ENCODE measurements at places on chromosomes 4 and X.

DNA sequence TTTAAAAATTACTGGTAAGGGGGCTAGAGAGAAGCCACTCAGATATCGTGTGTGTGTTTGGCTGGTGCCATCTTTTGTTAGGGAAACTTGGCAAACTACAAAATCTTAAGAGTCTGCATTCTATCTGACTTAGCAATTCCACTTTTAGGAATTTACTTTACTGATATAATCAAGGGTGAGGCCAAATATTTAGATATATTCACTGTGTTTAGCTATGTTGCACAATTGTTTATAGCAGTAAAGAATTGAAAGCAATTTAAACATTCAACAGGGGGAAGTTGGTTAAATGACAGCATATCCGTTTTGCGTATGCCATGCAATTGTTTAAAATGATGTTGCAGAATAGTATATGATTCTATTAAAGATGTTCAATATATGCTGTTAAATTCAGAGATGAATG is 6.4 kb upstream of the HERC3 start:
- no peak for DNase-seq

- DNase-seq = no peak
Observed at GRCh38 chr4:8152865-8153257, 5.8 kb downstream of the ABLIM2 start.

DNA sequence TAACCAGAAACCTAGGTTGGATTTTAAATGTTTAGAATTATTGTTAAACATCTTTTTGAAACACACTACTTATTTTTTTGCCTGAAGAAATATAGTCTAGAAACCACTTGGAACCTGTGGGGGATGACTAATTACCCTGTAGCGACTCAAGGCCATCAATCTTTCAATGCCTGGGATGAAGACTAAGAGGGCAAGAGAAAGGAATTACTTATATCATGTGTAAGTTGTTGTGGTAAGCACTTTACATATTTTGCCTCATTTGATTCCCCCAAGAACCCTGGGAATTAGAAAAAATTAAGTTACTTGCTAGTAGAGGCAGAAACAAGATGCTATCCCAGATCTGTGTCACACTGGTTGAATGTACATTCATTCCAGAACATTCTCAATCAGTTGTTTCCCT is 170.9 kb upstream of the GRIA3 start:
- no peak for DNase-seq

DNA sequence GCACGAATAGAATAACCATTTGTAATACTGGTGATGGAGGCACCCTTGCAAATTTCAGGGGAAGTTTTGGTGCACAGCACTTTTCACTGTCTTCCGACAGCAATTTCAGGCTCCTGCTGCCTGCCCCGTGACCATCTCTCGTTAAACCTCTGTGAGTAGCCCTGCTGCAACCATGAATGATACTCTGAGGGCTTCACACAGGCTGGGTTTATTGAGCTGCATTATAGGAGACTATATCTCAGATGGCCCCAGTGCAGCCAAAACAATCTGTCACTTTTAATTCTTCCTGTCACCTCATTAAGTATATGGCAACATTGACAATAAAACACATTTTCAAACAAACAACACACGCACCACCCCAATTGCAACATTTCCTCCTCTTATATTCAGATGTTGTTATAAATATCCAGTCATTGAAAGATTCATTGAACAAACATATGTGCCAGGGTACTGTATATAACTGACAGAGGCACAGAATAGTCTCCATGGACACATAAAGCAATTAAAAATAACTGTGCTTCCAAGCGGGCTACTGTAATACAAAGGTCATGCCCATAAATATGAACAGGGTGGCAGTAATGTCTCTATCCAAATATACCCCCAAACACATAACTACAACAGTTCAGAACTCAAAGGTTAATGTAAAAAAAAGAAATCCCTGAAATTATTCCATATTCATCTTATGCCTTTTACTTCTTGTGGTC is 477.0 kb downstream of the GBA3 start:
- DNase-seq = no peak

DNA sequence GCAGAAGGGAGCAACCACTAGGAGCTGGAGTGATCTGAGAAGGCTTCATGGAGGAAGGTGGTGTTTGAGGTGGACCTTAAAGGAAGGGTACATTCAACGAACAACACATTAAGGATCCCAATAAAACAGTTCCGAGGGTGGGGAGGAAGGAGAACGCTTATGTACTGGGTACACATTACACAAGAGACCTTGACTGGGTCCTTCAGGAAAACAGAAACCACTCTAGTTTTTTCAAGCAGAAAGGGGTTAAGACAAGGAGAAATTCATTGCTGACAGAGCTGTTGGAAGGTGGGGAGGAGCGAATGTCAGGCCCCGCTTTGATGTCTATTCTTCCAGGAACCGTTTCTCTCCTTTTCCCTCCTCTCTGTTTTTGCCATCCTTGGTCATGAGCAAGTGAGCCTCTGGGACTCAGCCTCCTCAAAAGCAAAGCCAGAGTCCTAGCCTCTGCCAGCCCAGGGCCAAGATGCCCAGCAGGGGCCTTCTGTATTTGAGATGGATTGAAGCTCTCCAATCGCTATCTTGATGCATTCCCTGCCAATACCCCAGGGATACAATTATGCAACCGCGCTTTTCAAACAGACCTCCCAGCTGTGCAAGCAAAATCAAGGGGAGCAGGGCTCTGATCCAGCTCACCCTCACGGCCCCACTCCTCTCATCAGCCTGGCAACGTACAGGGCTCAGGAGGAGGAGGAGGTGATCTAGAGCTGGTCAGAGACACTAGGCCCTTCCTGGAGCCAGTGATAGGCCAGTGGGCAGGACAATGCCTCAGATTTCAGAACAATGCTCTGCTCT is 48.4 kb downstream of the ZBTB49 start:
- no peak for DNase-seq

DNA sequence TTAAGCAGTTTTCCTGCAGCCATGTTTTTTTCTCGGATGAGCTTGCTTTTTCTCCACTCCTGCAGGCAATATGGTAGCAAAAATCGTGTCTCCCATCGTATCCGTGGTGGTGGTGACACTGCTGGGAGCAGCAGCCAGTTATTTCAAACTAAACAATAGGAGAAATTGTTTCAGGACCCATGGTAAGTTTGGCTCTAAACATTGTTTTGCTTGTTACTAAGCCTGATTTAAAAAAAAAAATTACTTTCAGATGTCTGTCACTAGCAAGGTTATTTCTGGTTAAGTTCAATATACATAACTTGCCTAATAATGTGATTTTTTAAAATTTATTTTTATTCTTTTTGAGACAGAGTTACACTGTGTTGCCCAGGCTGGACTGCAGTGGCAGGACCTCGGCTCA is 17.5 kb upstream of the GYG2 start:
- no peak for DNase-seq

- DNase-seq = no peak
Observed at GRCh38 chr4:143095447-143095846, 89.3 kb upstream of the USP38 start.

GRCh38 chrX:19986531-19986930 is 4.3 kb downstream of the BCLAF3 start:
- no peak for DNase-seq

DNA sequence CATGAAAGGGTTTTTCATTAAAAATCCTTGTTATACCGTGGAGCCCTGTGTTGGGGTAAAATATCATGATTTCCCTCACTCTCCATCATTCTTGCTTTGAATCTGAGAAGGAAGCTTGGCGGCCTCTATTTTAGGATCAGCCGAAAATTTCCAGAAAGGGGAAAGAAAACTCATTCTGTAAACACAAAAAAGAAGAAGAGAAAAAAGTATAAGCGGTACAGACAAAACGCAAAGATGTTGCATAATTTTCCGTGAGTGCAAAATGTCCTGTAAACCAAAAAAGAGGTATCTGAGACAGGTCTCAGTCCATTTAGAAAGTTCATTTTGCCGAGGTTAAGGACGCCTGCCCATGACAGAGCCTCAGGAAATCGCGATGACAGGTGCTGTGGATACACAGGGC is 5.3 kb downstream of the CSF2RA start:
- no peak for DNase-seq

- DNase-seq = no peak
Observed at GRCh38 chr4:86302830-86303229, 57.0 kb downstream of the MAPK10 start.

- no peak for DNase-seq
Observed at GRCh38 chr4:11720292-11720691, 291.6 kb upstream of the HS3ST1 start.

GRCh38 chrX:138858951-138859350 is 147.4 kb upstream of the FGF13 start:
- no peak for DNase-seq

DNA sequence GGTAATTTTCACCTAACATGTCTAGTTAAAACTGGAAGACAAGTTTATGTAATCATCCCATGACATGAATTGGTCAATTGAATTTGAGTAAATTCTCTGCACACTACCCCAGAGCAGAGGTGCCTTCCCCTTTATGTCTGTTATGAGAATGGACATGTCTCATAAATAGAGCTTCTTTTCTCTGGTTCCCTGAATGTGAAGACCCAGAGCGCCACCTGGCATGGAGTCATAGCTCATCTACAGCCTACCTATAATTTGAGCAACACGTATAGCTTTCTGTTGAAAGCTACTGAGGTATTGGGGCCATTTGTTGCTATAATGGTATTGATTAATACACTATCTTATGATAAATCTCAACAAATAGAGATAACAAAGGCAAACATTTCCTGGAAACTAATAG is 626.5 kb upstream of the GALNTL6 start:
- no peak for DNase-seq

DNA sequence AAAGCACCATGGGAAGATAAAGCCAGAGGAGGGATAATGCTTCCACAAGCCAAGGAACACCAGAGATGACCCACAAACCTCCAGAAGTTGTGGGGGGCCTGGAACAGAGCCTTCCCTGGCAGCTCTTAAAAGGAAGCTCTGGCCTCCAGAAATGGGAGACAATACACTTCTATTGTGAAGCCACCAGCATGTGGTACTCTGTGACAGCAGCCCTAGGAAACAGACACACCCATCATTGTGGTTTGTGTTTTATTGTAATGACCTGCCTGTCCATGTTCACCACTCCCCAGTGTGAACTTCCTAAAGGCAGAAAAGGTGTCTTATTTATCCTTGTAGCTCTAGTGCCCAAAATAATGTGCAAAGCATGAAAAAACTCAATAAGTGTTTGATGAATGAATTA is 264.1 kb upstream of the GATB start:
- no peak for DNase-seq

- no peak for DNase-seq
Observed at GRCh38 chr4:25030277-25031076, at the start of gene LGI2. Gene LGI2, minus strand, starts transcription at chr4:25030946. Its CDS starts 253 bp downstream, at chr4:25030693.

DNA sequence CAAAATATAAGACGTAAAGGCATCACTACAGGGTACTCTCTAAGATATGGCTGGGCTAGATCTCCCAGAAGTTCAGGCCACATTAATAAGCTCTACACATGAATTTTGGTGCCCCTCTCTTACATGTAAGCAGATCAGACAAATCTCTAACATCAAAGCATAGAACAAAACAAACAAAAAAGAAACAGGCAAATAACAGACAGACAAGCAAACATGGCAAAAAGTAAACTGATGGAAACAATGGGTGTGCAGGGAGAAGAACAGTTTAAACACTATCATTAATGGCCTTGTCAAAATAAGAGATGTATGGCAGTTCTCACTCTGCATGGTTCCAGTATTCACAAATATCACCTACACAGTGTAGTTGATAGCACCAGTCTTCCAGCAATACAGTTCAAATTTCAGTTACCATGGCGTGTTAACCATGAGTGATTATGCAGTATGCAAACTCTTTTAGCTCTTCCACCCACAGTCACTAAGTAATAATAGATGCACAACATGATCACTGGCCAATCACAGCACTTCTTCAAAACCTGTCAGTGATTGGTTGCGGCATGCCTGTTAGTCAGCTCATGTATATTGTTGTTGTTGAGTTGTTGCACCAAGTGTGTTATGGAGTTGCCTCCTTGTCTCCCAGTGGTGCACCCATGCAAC is 110.7 kb upstream of the TLR3 start:
- no peak for DNase-seq

GRCh38 chr4:139665079-139665689 is 435 bp upstream of the MGST2 start:
- no peak for DNase-seq

GRCh38 chr4:19349416-19349815 is 902.3 kb upstream of the SLIT2 start:
- no peak for DNase-seq

GRCh38 chr4:10226756-10227155 is 110.2 kb upstream of the WDR1 start:
- no peak for DNase-seq

- no peak for DNase-seq
Observed at GRCh38 chr4:156749426-156750403, 221.9 kb downstream of the PDGFC start.

DNA sequence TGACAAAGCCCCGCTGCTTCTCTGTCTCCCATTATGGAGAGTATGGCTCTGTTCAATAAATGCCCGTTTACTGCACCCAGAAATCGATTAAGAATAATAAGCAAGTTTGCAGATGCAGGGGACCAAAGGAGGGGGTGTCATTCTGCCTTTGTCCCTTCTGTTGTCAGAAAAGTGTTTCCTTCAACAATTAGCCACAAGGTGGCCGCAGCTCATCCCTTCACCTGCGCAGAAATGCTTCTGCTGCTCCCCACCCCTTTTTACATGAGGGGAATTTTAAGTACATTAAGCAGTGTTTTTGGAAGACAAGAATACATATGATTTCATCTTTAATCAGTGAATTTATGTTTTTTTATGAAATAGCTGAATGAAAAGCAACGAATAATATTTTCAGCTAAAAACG is 175.6 kb upstream of the ARX start:
- DNase-seq = no peak

GRCh38 chr4:104457308-104457981 is 37.2 kb downstream of the CXXC4 start:
- DNase-seq = no peak

- no peak for DNase-seq
Observed at GRCh38 chr4:17695341-17695740, 80.9 kb downstream of the MED28 start.

- DNase-seq = no peak
Observed at GRCh38 chrX:155188786-155189185, 27.5 kb upstream of the VBP1 start.

DNA sequence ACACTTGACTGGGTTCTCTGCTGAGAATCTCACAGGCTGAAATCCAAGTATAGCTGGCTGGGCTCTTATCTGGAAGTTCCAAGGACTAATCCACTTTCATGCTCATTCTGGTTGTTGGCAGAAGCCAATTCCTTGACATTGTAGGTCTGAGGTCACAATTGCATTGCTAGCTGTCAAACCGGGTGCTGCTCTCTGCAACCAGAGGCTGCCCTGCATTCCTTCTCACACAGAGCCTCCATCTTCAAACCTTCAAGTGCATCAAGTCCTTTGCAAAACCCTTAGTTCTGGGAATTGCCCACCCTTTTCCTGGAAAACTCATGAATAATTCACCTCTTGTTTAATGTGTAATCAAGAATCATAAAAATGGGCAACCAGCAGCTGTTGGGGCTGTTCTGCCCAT is 404.2 kb downstream of the KCNIP4 start:
- no peak for DNase-seq

DNA sequence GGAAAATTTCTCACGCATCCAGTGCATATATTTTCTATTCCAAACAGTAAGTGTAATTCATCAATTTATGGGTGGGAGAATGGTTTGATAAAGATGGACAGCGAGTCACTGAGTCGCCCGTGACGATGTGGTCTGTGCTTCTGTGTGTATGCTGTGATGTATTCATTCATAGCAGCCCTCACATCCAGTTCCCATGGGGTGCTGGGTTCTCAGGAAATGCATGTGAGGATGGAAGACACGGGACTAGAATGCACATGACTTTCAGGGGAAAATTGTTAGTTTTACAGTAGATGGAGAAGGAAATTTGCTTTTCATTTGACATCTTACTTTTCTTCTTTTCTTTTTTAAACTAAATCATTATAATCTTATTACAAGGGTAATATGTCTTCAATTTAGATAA is 152.9 kb downstream of the STOX2 start:
- no peak for DNase-seq

- no peak for DNase-seq
Observed at GRCh38 chrX:12843668-12844279, 23.1 kb upstream of the TLR7 start.
